ENCODE measurements at places on chromosomes 5 and 9.

DNA sequence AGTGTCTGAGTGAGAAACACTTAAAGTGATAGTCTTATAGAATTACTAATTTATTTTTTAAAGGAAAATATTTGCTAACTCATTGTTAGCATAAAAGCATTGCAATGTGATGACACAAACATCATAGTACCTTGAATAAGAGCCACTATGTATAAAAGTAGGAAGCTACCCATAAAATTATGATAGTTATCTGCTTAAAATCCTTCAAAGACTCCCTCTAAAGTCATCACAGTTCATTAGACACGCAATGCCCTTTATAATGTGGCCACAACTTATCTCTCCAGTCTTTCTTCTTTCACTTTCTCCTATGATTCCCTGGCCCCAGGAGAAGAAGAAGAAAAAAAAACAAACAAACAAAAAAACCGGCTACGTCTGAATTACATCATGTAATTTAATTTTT is 1144.0 kb upstream of the NUDT12 start:
- no peak for DNase-seq

GRCh38 chr5:14066326-14066725 is 76.8 kb upstream of the TRIO start:
- no peak for DNase-seq

GRCh38 chr5:1446602-1447343 is 1.5 kb upstream of the SLC6A3 start:
- DNase-seq = no peak

- DNase-seq = no peak
Observed at GRCh38 chr9:68821911-68822310, 116.9 kb downstream of the PIP5K1B start.

DNA sequence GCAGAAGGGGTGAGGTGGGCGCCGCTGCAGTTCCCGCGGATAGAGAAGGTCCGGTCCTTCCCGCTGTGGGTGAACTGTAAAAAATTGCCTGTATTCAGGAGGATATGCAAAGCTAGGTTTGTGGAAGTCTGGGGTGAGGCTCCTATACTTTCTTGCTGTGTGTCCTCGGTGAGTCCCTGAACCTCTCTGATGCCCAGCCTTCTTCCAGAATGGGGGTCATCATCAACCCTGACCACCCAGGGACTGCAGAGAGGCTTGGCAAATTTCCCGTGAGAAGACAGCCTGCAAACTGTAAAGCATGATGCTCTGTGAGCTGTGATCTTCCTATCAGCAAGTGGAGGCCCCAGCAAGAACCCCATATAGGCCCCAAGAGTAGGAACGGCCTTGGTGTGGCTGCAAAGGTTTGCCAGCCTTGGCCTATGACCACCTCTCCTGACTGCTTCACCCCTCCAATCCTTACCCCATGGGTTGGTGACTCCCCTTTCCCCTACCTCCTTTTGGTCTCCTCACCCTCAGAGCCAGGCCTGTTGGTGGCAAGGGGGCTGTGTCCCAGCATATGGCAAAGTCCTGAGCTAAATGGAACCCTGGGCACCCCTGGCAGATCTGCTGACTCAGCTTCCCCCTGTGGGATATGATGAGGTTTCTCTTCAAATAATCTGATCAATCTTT is 760 bp downstream of the ALDH1B1 start:
- no peak for DNase-seq

DNA sequence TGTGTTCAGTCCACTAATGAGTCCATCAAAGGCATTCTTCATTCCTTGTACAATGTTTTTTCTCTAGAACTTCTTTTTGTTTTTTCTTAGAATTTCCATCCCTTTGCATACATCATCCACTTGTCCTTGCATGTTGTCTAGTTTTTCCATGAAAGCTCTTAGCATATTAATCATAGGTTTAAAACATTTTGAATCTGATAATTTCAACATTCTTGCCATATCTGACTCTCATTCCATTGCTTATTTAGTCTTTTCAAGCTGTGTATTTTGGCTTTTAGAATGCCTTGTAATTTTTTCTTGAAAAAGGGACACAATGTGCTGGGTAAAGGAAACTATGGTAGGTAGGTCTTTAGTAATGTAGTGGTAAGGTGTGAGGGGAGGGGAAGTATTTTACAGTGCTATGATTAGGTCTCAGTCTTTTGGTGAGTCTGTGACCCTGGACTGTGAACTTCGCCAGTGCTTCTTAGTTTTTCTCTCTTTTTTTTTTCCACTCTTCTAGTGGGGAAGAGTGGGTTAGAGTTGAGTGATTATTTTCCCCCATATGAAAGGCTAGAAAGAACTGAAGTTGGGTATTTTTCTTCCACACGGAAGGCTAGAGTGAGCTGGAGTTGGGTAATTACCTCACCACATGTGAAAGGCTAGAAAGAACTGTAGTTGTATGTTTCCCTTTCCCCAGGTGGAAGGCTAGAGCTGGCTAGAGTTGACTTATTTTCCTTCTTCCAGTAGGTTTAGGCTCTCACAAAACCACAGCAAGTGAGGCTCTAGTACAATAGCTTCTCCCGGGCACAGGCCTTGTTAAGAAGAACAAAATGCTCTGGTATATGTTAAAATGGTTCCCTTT is 172.1 kb downstream of the SNX18 start:
- no peak for DNase-seq

DNA sequence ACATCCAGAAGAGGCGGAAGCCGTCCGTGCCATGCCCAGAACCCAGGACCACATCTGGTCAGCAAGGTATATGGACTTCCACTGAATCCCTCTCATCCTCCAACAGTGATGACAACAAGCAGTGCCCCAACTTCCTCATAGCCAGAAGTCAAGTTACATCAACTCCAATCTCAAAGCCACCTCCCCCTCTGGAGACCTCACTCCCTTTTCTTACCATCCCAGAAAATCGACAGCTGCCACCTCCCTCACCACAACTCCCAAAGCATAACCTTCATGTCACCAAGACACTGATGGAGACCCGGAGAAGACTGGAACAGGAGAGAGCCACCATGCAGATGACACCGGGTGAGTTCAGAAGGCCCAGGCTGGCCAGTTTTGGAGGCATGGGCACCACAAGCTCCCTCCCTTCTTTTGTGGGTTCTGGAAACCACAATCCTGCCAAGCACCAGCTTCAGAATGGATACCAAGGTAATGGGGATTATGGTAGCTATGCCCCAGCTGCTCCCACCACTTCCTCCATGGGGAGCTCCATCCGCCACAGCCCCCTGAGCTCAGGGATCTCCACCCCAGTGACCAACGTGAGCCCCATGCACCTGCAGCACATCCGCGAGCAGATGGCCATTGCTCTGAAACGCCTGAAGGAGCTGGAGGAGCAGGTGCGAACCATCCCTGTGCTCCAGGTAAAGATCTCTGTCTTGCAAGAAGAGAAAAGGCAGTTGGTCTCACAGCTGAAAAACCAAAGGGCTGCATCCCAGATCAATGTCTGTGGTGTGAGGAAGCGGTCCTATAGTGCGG is 130.3 kb upstream of the DMRT1 start:
- DNase-seq = no peak

DNA sequence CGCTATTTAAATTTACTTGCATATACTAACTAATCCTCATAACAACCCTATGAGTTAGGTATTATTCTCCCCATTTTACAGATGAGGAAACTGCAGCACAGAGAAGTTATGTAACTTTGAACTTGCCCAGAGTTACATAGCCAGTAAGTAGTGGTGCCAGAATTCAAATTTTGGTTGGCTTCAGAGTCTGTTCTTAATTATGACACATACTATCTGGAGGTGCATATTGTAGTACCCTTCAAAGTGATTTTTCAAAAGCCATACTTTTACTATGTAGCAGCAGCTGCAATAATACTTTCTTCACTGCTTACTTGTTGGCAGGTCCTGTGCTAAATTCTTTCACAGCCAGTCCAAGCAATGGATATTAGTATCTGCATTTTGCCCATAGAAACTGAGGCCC is 16.4 kb downstream of the MAN2A1 start:
- no peak for DNase-seq

DNA sequence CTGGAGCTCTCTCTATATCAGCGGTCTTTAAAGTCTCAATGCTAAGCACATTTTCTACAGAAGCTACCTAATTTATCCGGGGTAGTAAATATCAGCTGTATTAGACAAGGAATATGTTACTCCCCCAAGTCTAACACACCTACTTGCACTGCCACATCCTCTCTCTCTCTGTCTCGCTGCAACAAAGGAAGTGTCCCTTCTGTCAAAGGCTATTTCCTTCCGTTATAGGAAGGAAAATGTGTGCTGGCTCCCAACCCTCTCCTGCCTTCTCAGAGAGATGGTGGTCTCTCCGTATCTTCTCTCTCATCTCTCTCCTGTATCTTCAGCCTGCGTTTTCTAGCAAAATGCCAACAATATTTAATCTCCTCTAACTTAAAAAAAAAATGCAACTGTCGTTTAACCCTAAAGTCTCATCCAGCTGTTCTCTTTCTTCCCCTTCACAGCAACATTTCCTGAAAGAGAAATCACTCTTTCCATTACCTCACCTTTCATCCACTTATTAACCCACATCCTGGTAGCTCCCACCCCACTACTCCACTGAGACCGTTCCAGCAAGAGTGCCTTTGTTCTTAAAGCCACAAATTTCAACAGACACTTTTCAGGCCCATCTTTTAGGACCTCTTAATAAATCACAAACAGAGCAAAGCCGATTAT is 2.3 kb downstream of the TTF1 start:
- DNase-seq = no peak

GRCh38 chr5:72063219-72063819 is 44.0 kb upstream of the MAP1B start:
- DNase-seq = no peak

GRCh38 chr9:103802068-103802467 is 292.0 kb upstream of the SMC2 start:
- no peak for DNase-seq

GRCh38 chr9:124468061-124468740 is 17.9 kb downstream of the ADGRD2 start:
- no peak for DNase-seq

GRCh38 chr9:129278391-129279237 is 100.6 kb upstream of the IER5L start:
- DNase-seq = no peak

DNA sequence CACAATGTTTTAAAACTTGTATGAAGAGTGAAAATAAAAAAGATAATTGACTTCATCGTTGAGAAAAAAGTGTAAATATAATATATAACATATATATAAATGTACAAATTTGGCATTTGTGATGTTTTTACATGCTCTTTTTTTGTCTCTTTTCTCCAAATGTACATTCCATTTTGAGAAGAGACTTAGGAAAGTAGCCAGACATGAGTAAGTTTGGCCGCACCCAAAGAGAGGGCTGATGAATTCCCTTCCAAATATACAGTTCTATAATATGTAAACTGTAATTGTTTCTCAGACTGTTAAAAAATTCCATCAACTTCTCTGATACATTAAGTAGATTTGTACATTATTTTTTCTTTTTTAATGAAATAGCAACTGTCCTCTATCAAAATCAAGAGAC is 193.2 kb upstream of the MAP3K1 start:
- DNase-seq = no peak

- no peak for DNase-seq
Observed at GRCh38 chr5:1065891-1066650, 45.8 kb downstream of the SLC12A7 start.

DNA sequence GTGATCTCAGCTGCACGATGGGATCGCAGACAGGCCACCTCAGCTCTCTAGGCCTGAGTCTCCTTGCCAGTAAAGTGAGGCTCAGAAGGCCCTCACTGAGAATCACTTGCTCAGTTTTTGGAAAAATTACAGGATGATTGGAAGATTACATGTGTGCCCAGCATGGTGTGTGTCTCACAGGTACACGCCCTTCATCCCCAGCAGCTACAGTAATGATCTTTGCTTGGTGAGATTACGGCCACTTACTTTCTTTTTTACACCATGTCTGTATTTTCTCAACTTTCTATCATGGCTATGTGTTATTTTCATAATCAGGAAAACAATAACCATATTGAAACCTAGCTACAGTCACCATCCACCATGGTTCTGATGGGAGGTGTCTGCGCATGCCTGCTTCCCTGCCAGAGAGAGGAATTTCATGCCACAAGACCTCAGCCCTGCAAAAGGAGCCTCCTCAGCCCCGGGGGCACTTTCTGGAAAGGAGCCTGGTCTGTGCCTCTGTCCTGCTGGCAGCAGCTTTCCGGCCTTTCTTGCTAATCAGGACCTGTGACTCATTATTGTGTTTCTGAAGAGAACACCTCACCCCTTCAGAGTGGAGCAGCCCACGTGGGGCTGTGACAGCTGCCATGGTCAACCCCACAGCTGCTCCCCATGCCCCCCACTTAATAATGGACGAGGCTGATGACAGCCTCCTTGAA is 64.2 kb upstream of the OLFM1 start:
- DNase-seq = no peak

DNA sequence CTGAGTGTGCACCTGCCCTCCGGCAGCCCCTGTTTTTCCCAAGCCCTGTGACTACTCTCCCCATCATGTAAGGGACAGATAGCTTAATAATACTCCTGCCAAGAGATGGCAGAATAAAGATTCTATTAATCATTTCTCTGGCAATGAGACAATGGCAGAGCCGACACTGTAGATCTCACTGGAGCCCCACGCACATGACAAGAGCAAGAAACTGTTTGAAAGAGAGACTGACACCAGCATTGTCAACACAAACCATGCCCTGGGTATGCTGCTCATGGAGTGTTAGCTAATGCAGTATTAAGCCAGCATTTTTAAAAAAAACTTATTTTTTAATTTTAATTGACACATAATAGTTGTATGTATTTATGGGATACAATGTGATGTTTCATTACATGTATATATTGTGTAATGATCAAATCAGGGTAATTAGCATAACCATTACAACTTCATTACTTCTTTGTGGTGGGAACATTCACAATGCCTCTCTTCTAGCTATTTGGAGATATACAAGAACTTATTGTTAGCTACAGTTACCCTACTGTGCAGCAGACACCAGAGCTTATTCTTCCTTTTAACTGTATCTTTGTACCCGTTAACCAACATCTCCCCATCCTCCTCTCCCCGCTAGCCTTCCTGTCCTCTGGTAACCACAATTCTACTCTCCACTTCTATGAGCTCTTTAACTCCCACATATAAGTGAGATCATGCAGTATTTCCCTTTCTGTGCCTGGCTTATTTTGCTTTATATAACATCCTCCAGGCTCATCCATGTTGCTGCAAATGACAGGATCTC is 31.5 kb upstream of the SEMA4D start:
- DNase-seq = peak; percentile 87

GRCh38 chr5:60184606-60185005 is 291.1 kb upstream of the PDE4D start:
- no peak for DNase-seq

- no peak for DNase-seq
Observed at GRCh38 chr9:93505541-93506132, 52.3 kb upstream of the FAM120AOS start.

GRCh38 chr5:75975496-75975895 is 107.7 kb upstream of the SV2C start:
- DNase-seq = no peak

DNA sequence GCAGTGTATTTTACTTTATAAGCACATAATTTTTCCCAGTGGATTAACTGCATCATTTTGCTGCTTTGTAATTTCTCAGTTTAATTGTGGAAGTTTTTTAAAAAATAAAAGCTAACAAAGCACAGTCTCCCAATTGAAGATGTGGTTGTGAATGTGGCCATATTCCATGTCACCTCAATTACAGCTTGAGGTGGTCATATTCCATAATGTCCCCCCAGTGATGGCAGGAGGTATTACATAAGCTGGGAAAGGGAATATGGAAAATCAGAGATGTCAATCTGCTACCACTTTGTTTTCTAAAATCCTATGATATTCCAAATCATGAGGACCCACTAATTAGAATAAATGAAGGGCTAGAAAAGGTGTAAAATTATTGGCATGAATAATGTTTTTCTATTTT is 1672.0 kb upstream of the CDH9 start:
- no peak for DNase-seq
